Activated CD4-positive, alpha-beta T cell treated with anti-CD3 and anti-CD28 coated beads, Interleukin-2, amount 50 U/mL, for 1 hour (primary cell): ENCODE measurements at places on chromosomes 7 and 10.
A peak's percentile ranks its signal among the peaks of the same experiment; 100 is the strongest.

DNA sequence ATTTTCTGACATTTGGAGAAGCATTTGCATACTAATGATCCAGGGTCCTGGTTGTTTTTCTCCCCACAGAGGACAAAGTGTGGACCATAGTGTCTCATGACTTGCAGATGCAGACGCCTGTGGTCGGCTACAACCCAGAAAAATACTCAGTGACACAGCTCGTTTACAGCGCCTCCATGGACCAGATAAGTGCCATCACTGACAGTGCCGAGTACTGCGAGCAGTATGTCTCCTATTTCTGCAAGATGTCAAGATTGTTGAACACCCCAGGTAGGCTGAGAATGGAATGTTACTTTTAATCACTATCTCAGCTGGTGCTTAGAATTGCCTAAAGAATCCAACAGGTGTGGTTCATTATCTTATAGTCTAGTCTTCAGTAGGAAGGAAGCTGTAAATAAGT, 951.5 kb upstream of the C7orf33 start:
- DNase-seq, result no peak

- DNase-seq, result no peak
These were observed 11.6 kb downstream of the ABCA13 start for GRCh38 chr7:48182718-48183369.

- peak; percentile 49 for DNase-seq
These were observed at the start of gene EPHA1 for GRCh38 chr7:143408686-143409561. TSS of gene EPHA1 (minus strand) at chr7:143408856. CDS start at chr7:143408805, 51 bp downstream.

DNA sequence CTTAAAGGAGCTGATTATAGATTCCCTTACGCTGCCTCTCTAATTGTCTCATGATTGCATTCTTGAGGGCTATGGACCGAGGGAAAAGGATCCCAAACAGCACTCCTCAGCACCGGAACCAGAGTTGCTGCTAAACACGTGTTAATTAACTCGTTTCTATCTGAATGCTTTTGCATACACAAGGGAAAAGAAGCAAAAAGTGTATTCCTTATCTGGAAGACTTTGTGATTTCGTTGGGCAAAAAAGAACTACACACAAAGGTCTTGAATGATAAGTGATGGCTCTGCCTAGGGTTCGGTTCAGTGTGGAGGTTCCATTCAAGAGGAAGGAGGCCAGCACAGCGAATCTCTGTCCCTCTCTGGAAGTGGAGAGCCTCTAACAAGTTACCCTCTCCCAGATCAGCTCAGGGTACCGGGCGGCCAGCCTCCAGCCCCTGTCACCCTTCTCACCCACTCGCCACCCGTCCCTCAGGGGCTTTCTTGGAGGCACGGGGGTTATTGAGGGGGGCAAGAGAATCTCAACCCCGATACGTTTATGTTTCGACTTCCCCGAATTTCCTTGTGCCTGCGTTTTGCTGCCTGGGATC, 515 bp upstream of the SLC4A2 start:
- no peak for DNase-seq

DNA sequence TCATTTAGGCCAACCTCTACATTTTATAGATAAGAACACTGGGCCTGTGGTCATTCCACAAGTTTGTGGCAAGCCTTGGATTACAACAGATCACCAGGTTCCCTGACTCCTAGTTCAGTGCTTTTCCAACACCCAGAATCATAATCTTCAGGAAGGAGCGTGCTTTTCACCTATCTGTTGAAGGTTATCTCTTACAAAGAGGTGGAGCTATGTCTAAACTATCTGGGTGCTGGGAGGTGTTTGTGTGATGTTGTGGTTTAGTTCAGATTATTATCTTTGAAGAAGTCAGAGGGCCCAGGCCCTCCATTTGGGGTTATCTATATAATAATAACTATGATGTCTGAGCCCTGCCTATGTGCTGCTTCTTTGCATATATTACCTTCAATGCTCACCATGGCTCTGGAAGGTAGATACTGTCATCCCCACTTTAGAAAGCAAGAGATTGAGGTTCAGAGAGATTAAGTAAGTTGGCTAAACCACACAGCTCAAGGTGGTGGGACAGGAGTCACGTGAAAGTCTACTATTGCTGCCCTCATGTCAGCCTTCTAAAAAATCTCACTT, 24.0 kb downstream of the IL2RA start:
- DNase-seq, result no peak

GRCh38 chr10:64518456-64518855, 997.3 kb downstream of the REEP3 start:
- no peak for DNase-seq

DNA sequence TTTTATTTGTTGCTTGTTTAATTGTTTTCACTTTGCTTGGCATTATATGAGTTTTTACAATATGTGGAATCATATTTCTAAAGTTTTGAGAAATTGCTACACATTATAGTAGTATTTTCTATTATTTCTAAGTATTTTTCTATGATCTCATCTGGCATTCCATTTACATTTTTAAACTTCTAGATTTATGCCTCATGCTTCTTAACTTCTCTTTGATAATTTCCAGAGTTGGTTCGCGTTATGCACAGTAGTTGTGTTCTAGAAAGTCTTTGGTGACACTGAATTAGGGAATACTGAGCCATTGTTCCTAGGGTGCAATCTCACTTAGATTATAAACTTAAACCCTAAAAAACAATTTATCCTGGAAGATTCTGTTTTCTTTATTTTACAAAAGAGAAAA, 129.2 kb downstream of the GNAI1 start:
- DNase-seq, result no peak

DNA sequence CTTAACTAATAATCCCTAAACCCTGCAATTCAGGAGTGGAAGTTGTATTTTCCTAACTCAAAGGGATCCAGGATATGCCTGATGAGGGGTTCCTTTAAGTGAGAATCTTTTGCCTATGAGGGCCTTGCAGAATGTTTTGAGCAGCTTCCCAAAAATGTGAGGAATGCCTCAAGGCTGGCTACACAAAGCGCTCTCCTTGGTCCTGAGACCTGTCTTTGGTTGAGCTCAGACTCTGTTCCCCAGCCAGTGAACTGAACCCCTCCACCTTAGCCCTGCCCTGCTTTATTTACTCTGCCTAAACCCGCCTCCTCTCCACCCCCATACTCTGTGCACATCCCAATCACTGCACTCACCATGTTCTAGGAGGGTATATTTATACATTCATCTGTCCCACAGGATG, 108.6 kb downstream of the NRCAM start:
- DNase-seq, result no peak
